ENCODE measurements at places on chromosomes 11 and 22.

DNA sequence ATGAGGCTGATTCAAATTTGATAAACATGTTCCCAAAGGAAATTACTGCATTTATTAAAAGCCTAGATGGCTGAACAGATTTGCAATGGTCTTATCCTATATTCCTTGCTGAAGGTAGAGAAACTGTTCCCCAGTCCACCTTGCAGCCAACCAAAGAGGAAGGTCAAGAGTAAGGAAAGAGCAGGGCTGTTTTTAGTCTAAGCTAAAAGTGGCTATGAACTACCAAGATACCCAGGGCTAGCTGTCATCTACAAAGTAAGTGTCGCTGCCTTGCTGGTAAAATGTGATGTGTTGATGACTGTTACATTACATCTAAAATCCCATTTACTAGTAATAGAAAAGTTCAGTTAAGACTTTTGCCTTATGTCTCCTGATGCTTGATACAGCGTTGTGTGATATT lies 290.1 kb upstream of the MPPED2 start:
- no peak for DNase-seq

- peak; percentile 69 for DNase-seq
Observed at GRCh38 chr22:44685384-44686056, 16.5 kb upstream of the PRR5 start.

DNA sequence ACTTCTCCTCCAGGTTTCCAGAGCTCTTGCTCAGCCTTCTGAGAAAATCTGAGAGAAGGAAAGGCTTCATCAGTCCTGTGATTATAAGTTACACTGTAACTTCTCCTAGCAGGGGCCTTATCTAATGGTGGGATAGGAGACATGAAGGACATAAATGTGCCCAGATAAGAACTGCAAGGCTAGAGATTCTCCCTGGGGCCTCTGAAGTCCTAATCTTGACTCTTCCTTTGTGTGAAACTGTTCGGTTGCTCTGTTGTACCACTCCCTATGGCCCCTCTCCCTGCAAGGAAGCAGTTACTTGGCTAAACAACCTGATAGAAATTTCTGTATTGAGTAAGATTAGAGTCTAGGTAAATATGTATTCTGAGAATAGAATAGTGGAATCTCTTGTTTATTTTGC lies 780.9 kb downstream of the ETS1 start:
- DNase-seq, result no peak

GRCh38 chr11:69144316-69145049 lies 11.3 kb upstream of the SMIM38 start:
- no peak for DNase-seq

DNA sequence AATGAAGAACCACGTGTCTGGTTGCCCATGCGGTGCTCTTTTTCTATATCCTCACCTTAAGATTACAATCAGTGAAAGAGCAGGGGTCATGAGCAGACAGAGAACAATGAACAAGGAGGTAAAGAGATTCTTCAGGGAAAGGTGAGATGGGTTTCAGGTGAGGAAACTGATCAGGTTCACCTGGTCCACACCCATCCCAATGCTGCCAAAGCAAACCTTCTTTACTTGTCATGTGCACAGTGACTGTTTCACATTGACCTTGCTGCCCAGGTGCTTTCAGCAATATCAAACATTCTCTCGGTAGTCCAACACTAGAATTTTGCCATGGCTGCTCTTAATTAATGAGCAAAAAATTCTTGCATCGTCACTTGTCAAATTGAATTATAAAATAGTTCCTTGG lies 24.5 kb upstream of the OR9Q2 start:
- no peak for DNase-seq

- no peak for DNase-seq
Observed at GRCh38 chr11:43688394-43688793, 7.9 kb downstream of the HSD17B12 start.
